Activated naive CD4-positive, alpha-beta T cell treated with anti-CD3 and anti-CD28 coated beads for 36 hours (primary cell): ENCODE measurements at places on chromosomes 5 and 9.
A peak's percentile ranks its signal among the peaks of the same experiment; 100 is the strongest.

DNA sequence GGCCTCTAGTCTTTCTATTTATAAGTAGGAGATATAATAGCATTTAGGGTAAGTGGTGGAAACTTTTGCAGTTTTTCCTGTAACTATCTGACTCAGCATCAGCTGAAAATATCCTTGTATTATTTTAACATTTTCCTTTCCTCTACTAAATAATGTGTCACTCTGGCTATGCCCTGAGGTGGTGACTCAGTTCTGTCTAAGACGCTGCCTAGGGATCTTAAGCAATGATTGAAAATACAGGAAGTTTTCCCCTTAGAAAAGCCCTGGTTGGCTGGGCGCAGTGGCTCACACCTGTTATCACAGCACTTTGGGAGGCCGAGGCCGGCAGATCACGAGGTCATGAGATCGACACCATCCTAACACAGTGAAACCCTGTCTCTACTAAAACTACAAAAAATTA is 9.3 kb upstream of the EDIL3 start:
- no peak for DNase-seq

DNA sequence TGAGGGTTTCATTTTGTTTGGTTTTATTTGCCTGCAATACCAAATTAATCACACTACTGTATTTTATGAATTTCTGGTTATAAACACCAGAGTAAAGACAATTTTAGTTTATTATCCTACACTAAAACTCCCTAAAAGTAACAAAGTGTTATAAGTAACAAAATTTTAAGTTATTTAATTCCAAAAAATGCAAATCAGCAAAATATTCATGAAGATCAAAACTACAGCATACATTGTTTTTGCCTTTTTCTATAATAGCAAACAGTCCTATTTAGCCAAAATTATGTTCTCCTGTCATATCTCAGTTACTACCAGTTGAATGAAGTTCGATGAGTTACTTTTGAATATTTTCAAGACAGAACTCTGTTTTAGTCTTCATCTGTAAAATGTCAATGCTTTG is 132.7 kb upstream of the CYLC2 start:
- DNase-seq = no peak

DNA sequence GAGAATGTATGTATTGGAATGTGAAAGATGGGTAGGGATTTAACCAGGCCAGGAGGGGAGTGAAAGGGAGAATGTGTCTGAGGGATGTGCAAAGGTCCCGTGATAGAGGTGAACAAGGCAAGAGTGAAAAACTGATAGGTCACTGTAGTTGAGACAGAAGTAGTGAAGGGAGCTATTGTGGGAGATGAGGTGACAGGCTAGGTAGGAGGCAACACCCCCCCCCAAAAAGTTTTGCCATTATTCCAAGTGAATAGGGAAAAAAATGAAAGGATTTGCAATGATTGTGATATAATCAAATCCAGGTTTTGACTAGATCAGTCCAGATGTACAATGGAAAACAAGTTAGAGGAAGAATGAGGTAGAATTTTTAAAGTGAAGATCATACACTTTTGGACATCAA is 136.6 kb upstream of the GPR151 start:
- no peak for DNase-seq

DNA sequence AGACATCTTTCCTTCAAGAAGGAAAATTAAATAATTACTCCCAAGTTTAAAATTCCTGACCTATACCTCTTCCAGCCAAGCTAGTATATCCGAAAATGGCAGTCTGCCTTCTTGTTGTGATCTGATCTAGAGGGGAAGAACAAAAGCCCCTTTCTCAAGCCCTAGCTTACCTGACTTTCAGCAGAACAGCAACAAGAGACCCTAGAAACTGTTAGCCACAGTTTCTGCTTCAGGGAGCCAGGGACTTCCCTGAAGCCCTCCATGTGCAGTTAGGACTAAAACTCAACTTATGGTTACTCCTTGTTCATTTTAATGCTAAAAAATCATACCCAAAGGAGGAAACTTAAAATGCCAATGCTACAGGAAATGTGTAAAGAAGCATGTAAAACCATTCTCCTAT is 366.7 kb upstream of the CTNND2 start:
- DNase-seq = no peak

DNA sequence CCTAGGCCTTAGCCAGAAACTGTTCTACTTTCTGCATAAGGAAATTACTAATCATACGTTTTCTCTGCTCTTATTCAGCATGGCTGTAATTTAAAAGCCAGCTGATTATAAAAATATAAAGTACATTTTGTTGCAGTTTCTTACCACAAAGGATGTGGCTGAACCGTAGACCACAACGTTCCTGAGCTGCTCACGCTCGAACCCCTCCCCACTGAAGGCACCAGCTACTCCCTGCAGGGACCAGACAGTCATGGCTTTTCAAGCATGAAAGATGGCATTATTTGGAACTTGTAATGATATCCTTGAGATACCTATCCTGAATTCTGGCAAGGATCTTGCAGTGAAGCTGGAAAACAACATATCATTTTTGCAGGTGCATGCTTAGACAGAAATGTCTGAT is 91.8 kb upstream of the DMRT1 start:
- DNase-seq = peak; percentile 59

- DNase-seq = no peak
These were observed 39.4 kb downstream of the BICD2 start for GRCh38 chr9:92725266-92725545.

DNA sequence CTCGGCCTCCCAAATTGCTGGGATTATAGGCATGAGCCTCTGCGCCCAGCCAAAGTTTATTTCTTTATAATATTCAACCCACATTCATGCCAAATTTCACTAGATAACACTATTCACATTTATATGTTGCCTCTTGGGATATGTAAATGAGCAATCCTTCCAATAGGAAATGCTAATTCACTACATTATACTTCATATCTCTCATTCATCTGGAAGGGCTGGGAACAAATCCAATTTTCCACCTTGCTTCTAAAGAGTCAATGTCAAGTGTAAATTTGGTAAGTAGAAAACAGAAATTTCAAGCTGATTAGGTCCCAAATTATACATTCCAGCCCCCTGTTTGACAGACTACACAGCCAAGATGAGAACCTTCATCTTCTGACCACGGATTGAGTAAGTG is 385.5 kb downstream of the GLIS3 start:
- DNase-seq = no peak

DNA sequence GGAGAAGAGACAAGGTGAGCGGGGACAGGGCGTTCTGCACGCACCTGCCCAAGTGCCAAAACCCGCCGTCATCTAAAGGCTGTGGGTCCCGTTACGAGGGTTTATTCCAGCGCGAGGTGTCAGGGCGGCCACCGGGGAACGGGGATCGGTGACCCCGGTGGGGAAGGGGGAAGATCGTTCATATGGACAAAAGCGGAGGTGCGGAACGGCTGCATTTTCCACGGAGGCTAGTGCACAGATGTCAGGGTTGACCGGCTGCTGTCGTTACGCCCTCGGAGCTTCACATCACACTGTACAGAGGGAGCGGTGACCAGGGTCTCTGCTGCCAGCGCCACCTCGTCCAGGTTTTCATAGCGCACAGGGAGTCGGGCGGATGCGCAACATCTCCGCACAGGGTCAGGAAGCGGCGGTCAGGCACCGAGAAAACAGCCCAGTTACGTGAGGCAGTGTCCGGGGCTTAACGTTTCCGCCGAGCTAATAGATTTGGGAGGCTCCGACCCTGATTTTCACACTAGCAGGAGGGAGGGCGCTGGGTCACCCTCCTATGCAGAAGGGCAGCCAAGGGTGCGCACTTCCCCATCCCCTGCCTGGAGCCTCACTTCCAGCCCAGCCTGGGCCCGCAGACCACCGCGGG is 13.5 kb downstream of the BTNL9 start:
- DNase-seq = no peak

- DNase-seq = no peak
These were observed 305.8 kb downstream of the PDE4D start for GRCh38 chr5:59587489-59588337.

GRCh38 chr5:115557667-115558387 is 13.3 kb upstream of the FEM1C start:
- DNase-seq = no peak

DNA sequence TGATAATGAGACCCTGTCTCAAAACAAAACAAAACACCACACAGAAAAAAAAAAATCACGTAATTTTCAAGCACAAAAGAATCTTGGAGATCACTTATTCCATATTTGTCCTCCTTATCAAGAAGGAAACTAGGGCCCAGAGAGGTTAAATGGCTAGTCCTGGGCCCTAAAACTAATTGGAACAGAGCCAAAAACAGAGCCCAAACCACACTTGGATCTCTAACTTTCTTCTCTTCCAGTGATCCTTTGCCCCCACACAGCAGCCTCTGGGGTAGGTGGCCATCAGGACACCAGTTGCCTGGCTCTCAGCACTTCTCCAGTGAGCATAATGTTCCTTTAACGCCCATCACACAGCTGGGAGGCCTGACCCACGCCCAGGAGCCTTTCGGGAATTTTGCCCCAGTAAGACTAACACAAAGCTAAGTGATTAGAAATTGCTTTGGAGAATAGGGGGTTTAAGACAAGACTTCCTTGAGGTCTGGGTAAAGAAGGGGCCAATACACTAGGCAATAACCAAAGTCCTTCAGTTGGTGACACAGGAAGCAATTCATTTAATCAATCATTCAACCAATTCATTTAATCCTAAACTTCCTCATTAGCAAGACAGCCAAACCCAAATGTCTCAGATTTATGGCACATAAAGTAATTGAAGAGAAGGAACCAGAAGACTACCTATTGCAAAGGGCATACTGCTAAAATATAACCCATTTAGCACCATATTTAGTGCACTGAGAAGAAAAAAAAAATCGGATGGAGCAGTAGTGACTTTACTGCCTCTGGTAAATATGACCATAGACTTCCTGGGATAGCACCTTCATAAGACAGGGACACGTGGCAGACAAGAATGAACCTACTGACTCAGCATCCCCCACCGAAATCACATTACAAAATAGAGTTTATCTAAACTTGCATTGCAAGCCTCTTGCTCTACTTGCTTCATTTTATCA is 77.8 kb downstream of the ZNF608 start:
- DNase-seq = no peak

GRCh38 chr5:40571729-40572128 is 108.0 kb upstream of the PTGER4 start:
- no peak for DNase-seq

- DNase-seq = no peak
These were observed 36.2 kb downstream of the NEK6 start for GRCh38 chr9:124293718-124294506.

DNA sequence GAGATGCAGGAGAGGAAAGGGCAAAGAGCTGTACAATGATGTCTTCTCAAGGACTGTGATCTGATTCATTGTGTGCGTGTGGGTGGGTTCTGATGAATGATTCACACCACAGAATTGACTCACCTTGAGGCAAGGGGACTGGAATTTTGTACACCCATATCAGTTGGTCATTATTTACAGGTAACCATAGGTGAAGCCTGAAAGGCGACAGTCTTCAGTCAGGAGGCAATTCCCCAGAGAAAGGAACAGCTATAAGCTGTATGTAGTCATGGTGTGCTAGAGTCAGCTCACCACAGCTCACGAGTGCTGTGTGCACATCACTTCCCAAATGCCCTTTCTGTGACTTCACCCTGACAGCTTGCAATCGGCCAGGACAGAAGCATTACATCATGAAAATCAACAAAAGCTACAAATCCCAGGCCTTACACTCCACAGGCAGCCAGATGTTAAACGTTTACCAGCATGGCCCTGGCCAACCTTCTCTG is 87.6 kb upstream of the RPS23 start:
- DNase-seq = peak; percentile 72

DNA sequence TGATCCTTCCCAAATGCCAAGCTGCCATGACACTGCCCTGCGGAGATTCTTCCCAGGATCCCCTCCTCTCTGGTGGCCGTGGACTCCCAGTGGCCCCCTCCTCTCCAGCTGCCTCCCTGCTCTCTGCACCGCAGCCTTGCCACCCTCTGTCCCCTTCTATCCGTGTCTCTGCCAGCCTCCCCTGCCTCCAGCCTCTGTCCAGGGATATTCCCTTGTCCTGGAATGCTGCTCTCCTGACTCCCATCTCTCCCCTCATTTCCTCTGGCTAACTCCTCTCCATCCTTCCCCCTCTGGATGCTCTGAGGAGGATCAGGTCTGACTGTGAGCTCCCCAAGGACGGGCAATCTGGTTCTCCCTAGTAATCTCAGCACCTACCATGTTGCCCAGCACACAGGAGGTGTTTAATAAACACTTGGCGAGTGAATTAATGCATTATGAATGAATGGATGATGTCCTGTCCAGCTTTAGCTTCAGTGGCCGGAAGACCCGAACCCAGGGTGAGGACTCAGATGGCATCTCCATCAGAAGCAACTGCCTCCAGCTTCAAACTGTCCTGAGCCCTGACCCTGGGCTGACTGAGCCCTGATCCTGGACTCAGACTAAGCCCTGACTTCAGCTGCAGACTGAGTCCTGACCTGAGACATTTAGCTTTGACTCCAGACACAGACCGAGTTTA is 7.5 kb upstream of the CRB2 start:
- no peak for DNase-seq

- no peak for DNase-seq
These were observed 79.7 kb upstream of the C5orf63 start for GRCh38 chr5:127153031-127153430.
